Activated CD4-positive, alpha-beta T cell treated with anti-CD3 and anti-CD28 coated beads, Interleukin-2, Interleukin-6, amounts not matched to agents 100 ng/mL and 50 ng/mL, durations not matched to agents 16 hours and 8 hours (primary cell): ENCODE measurements at places on chromosomes 4 and X.

GRCh38 chrX:15737959-15738902, at the start of gene CA5B:
Gene CA5B (plus strand): TSS chrX:15738270. CDS start chrX:15750024, 11,754 bp downstream.
- peak; percentile 98 for DNase-seq

DNA sequence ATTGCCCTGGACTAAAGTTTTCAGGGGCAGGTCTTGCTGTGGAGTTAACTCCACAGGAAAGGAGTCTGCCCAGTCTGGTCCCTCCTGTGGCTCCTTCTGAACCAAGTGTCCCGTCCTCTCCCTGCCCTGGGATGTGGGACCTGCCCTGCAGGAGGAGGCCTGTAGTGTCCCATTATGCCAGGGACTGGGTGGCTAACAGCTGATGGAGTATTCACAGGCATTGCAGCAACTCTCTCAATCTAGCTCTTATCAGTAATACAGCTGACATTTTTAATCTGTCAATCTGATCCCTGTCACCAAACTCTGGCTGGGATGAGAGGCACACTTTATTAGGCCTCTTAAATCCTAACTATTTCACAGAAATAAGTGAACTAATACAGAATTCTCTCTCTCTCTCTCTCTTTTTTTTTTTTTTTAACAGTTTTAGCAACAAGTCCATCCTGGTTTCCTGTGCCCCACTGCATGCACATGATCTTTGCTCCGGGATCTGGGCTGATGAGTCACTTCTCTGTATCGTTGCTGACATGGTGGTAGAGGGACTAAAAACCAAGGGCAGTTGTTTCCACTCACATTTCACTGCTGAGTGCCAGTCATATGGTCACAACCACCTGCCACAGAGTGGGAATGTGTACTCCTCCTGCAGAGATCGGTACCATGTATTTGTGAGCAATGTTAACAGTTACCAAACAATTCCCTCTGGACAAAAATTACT, 39.1 kb downstream of the HAND2 start:
- peak; percentile 28 for DNase-seq

GRCh38 chrX:39416547-39417260, 615.4 kb downstream of the MID1IP1 start:
- no peak for DNase-seq

DNA sequence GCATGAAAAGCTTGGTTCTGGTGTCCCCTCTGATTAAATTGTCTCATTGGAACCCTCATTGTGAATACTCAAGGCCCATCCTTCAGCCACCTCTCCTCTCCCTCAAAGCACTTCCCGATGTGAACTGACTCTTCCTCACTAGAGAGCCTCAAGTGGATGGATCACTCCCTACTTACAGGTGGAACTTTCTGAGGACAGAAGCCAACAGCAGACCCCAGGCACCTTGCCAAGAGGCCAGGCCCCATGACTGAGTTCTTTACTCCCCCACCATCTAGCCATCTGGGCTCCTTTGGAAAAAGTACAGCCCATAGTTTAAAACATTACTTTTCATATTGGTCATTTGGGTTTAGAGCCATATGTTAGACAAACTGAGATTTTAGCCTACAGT, 224.1 kb downstream of the SHROOM3 start:
- DNase-seq = no peak

GRCh38 chrX:72270316-72270866, 6.7 kb downstream of the RPS4X start:
- DNase-seq = no peak

DNA sequence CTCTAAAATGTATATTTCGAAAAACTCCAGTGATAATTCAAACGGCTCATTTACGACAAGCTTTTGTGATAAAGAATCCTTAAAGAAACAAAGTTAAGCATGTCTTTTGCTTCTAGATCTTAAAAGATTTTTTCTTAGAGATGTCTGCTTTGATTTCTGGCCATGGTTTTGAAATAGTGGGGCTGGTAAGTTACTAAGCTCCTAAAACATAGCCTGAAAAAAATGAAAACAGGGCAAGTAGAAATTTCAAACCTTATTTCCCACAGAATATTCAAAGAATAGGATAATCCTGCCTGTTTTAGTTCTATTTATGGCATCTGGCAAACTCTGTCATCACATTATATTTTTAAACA, 318.3 kb downstream of the ARHGAP24 start:
- no peak for DNase-seq

DNA sequence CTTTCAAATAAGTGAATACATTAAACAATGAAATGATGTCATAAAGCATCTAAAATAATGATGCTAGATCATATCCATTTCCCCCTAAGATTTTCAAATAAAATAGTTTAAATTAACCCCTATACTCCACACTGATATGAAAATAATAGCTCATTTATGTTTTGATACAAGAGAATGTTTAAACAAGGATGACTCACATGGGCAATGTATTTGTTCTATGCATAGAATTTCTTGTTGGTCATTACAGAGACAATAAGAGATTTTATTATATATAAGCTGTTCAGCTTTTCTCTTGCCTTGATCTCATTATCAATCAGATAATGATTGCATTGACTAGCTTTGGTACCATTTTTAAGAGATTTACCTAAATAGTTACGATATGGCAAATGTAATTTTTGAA, 411.7 kb downstream of the ARHGAP24 start:
- DNase-seq = no peak

- no peak for DNase-seq
Measured at GRCh38 chrX:63657821-63658220, 127.2 kb downstream of the ARHGEF9 start.

- no peak for DNase-seq
Measured at GRCh38 chrX:32495855-32496254, 715.5 kb downstream of the DMD start.

DNA sequence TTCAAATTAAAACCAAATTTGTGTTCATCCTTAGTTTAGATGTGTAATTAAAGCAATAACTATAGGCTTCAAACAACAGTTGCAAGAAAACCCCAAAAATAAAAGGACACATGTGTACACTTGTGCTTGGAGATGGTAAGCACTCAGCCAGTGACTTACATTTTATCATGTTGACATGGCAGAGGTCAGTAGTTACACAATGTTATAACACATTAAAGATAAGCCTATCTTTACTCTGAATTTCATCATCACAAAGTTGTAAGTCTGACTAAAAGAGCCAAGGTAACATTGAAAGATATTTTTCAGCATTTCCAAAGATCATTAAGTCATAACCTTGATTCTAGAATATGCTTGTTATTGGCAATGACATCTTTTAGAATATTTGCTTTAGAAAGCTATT, 98.5 kb upstream of the PNPLA4 start:
- DNase-seq = no peak

DNA sequence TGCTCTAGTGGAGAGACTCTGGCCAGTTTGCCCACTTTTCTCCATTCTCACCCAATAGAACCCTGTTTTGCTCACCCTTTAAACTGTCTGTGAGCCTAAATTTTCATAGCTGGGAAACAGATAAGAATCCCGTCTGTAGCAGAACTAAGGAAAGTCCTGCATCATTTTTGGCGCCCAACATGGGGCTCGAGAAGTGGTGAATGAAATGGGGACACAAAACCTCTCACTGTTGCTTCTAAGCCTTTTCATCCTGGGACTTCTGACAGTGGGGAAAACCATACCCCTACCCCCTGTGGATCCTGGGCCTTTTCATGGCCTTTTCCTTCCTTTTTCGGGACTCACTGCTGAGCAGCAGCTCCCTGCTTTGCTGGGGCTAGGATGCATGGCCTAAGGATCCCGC, 189.9 kb downstream of the INPP4B start:
- DNase-seq = no peak

DNA sequence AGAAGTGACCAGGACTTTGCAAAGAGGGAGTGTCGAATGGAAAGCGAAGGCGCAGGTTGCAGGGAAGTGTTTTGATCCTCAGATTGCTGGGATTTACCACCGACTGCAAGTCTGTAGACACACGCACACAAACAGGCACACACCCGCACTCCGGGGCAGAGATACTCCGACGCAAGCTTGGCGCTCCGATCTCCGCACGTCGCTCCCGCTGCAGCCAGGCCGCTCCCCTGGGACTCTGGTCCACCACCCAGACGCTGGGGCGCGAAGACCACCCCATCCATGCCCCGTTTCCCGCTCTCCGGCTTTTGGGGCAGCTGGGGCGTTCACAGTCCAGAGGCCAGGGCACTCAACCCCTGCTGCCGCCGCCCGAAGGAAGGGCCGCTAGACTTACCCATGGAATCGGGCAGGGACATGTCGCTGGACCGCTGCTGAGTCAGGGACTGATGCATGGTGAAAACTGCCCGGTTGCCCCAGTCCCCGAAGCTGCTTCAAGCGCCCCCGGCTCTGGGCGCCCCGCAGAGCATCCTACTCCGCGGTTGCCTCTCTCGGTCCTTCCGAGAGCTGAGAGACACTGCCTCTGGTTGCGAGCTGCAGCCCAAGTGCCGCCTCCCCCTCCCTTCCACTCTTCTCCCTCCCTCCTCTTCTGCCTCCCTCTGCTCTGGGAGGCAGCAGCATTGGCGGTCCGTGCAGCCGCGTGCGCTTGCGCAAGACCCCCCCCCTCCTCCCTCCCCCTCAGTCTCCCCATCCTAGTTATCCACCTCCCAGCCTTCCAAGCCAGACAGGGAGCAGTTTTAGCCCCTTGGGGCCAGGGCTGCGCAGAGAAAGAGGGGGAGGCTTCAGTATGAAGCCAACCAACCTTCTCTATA, at the start of gene TMEM255A:
Gene TMEM255A, minus strand, starts transcription at position 601 of the 866 bp plus-strand sequence. Its CDS starts 152 bp downstream, at position 449.
- no peak for DNase-seq

DNA sequence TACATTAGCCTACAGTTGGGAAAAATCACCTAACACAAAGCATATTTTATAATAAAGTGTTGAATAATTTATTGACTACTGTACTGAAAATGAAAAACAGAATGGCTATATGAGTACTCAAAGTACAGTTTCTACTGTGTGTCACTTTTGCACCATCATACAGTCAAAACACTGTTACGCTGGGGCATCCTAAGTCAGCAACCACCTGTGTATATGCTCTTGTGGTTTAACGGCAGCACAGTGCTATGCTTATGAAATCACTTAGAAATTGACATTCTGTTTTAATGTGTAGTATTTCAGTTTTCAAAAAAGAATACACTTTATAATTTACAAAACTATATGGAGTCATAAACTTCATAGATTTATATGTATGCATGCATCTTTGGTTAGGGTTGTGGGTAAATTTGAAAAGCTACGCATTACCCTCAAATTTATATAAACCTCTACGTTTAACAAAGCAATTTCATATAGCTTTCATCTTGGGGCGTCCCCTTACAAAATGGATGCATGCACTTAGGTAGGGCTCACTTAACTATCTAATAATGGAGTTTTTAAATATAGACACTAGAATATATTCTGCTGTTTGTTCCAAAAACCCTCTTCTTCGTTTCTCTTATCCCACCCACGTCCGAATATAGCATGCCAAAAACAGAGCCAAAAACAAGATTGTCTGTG, 690 bp upstream of the NEIL3 start:
- DNase-seq = peak; percentile 69

- peak; percentile 22 for DNase-seq
Measured at GRCh38 chr4:28686618-28687017, 1826.0 kb downstream of the STIM2 start.

DNA sequence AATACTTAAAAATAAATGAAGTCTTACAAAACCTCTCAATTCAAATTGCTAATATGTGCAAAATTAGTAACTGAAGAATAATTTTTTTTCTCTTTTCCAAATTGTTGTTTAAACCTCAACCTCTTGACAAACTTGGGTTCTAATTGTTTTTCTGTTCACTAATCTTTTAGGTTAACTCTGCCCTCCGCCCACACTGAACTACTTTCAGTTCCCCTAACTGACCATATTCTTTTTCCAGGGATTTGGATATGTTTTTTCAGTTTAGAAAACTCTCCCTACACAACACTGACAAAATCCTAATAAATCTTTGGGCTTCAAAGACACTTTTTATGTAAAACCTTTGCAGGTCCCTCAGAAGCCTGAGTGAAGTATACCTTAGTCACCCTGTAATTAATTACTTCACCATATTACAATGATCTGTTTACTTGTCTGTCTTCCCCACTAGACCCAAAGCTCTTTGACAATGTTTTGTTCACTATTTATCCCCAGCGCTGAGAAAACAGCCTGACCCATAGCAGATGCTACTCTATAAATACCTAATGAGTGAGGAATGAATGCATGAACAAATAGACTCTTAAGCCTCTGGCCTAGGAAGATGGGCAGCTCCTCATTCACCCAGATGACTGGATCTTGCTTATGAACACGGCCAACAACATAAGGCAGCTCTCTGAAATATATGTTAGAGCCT, 134.9 kb downstream of the MAML3 start:
- DNase-seq = no peak

DNA sequence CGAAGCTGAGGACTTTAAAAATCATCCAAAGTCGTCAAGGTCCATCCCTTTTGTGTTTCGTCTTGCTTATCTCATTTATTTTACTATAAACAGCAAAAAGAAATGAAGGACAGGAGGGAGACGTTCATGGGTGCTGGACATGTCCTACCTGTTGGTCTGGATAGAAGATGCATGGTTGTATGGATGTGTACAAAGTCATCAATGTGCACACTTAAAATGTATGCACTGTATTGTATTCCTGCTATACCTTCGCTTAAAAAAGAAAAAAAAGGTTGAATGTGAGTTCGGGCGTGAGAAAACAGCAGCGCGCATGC, 313 bp upstream of the BLOC1S4 start:
- no peak for DNase-seq

DNA sequence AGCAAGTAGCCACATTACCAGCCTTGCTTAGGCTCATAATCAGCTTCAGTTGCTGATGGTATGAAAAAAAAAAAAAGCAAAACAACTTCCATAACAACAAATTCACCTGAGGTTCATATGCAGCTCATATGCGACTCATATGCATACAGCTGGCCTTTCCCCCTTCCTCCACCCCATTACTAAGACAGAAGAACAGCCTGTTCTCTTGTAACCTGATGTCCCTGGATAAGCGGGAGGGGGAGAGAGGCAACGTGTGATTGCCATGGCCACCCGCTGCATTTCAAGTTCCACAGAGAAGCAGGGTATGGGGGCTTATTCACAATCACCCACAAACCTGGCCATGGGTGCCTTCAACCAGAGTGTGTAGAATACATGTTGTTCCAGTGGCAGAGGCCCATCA, 95.1 kb upstream of the DGKK start:
- DNase-seq = no peak

GRCh38 chr4:105140684-105141490, 5.8 kb upstream of the TET2 start:
- DNase-seq = peak; percentile 66

DNA sequence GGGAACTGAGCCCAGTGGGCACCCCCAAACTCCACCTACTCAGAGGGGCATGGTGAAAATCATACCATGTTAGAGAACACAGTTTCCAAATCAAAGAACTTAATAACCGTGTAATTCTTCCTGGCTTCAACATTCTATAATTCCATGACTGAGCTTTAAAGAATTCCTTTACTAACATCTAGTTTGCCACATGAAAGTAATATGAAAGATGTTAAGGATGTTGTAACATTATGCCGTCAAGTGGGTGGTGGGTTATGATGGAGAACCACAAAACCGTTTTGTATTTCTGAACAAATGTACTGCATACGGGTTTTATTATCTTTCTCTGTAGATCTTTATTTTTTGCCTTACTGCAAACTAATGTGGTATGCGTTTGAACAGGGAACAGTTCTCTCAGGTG, 549.0 kb upstream of the MAGEB2 start:
- DNase-seq = no peak

GRCh38 chrX:23764188-23764984, 18.6 kb upstream of the SAT1 start:
- no peak for DNase-seq

- DNase-seq = no peak
Measured at GRCh38 chr4:102522031-102522440, 20.9 kb downstream of the NFKB1 start.

GRCh38 chr4:6273661-6273990, 4.0 kb downstream of the WFS1 start:
- DNase-seq = no peak

GRCh38 chr4:135207531-135207930, 1005.9 kb upstream of the PABPC4L start:
- DNase-seq = no peak

- DNase-seq = no peak
Measured at GRCh38 chr4:87882321-87882720, 49.6 kb downstream of the MEPE start.
